ENCODE measurements at places on chromosomes 6 and 20.

DNA sequence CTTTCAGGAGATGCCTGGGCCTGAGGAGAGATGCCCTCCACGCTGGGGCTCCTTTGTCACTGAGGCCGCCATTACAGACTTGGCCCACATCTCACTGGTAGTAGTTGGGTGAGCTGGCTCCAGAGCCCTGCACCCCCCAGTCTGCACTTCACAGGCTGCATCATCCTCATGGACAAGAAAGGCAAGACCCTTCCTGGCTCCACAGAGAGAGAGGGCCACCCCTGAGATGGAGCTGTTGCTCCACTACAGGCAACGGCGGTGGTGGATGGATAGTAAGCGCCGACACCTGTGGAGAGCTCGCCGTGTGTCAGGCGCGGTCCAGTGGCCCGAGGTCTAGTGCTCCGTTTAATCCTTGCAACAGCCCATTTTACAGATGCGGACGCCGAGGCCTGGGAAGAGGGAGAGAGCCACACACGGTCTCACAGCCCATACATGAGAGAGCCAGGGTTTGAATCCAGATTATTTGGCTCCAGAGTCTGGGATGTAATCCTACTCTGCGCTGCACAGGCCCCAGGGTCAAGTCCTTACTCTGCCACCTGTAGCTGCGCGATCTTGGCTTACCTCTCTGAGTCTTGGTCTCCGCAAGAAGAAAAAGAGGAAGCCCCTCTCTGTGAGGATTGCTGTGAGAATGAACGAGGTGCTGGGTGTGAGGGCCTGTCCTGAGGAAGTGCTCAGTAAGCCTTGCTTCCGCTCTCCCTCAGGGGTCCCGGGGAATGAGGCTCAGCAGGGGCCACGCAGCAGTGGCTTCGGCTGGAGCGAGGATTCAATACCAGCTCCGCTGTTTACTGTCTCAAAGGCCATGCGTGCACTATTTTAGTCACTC lies 34.5 kb downstream of the SPDEF start:
- no peak for DNase-seq

DNA sequence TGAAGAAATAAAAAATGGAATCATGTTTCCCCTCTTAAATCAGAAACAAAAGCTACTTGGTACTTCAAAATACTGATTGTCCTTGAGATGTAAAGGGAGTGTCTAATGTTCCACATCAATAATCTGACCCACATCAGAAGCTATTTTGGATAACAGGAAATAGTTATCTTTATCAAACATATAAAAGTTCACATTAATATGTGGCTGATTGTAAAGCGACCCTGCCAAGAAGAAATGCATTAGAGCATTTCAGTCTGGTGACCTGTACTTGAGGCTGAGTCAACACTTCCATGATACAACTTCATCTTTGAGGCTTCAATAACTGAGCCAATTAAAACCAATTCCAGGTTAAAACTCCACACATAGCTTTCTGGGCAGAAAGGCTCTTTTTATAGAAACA lies 31.8 kb downstream of the SYNE1 start:
- no peak for DNase-seq

DNA sequence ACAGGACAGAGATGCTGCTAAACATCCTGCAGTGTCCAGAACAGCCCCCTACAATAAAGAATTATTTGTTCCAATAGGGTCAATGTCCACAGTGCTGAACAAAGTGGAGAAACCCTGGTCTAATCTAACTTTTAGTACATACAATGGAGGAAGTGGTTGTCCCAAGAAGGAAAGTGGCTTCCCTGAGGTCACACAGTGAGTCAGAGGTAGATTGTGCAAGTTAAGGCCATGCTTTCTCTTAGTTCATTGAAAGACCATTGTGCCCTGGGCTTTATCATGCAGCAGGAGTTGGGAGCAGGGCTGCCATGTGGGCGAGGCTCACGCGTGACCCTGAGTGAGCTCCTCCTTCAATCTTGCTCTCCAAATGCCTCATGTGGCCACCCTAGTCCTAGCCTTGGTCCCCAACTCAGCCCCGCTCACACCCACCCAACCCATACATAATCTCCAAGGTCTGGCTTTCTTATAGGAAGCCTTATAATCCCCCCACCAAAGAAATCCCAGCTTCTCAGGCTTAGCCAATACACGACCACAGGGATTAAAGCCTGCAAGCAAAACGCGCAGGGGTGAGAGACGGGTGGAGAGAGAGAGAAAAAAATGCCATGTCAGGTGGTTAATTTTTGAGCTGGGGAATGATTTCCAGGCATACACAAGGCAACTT lies 19.9 kb downstream of the SLC13A3 start:
- DNase-seq: no peak

GRCh38 chr20:64265201-64265600 lies 9.7 kb downstream of the PCMTD2 start:
- no peak for DNase-seq

DNA sequence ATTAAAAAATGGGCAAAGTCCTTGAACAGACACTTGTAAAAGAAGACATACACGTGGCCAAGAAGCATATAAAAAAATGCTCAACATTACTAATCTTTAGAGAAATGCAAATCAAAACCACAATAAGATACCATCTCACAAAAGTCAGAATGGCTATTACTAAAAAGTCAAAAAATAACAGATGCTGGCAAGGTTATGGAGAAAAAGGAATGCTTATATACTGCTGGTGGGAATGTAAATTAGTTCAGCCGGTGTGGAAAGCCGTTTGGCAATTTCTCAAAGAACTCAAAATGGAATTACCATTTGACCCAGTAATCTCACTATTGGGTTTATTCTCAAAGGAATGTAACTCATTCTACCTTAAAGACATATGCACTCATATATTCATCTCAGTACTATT lies 166.6 kb downstream of the KHDC1L start:
- no peak for DNase-seq

DNA sequence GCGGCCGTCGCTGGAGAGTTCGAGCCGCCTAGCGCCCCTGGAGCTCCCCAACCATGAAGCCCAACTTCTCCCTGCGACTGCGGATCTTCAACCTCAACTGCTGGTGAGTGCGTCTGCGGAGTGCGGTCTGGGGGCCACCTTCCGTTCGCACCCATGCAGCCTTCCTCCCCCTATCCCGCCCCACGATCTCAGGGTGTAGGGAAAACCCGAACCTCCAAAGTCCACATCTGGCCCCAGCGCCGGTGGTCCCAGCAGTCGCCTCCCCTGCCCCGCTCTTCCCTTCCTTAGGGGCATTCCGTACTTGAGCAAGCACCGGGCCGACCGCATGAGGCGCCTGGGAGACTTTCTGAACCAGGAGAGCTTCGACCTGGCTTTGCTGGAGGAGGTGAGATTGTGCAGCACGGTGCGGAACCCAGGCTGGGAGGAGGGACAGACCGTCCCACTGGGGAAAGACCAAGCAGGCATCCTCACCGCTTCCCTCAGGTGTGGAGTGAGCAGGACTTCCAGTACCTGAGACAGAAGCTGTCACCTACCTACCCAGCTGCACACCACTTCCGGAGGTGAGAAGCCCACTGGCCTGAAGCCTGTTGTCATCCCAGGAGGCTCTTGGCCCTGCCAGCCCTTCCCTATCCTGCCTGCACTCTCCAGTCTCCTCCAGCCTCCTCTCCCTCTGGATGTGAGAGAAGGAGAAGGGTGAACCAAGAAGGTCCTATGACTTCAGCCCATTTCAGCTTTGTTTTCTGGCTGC lies 719 bp downstream of the SMPD2 start:
- peak; percentile 34 for DNase-seq

DNA sequence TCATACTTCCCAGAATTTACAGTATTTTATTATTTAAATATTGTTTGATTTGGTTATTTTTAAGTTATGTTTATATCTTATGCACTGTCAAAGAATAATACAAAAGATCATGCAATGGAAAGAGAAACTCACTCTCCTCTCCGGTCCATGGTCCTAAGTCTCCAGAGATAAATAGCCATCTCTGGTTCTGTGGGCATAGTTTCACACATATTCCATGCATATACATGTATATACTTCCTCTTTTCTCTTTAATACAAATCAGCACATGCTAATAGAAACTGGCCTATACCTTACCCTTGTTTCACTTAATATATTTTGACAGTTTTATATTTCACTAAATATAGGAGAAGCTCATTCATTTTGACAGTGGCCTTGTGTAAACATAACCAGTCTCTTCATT lies 901.7 kb upstream of the CITED2 start:
- no peak for DNase-seq

DNA sequence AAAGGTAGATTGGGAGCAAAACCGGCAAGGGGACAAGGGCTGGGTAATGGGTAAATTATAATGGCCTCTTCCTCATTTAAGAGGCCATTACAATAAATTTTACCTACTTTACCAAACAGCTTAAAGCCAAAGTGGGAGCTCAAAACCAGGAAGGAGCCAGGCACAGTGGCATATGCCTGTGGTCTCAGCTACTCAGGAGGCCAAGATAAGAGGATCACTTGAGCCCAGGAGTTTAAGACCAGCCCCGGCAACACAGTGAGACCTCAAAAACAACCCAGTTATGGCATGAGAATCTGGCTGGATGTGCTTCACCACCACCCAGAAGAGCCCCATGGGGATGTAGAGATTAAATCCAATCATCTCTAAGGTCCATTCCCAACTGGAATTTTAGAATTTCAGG lies 52.9 kb upstream of the TAF8 start:
- no peak for DNase-seq

GRCh38 chr6:71707059-71707458 lies 179.3 kb upstream of the RIMS1 start:
- no peak for DNase-seq

DNA sequence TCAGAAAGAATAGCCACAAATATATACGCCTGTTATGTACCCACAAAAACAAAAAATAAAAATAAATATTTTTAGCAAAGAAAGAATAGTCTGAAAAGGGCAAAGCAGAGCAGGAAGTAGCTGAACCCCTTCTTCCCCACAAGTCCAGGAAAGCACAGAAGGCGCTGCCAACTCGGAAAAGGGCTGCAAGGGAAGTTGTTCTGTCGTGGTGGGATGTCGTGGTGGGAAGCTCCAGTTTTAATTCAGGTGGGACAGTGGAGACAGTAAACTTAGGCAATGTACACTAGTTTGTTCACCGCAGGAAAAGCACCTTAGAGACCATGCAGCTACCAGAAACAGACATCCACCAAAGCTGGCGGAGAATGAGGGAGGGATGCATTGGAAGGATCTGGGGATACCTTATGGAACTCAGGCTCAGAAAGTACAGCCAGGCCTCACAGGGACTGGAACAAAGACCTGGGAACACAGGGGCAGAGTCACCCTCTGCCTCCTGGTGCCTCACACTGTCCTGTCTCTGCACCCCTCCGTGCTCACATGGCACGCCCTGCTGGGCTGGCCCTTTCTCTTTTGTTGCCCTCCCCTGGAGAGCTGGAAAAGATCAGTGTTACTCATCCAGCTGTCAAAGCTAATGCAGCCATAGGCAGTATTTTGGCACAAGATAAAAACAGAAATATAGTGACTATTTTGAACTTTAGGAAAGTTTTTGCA lies 3.3 kb upstream of the APMAP start:
- no peak for DNase-seq
